NAMALWA (cell line): ENCODE measurements at places on chromosomes 4 and X.

- no peak for DNase-seq
Observed at GRCh38 chr4:5752376-5753184, 41.6 kb downstream of the EVC start.

- no peak for DNase-seq
Observed at GRCh38 chr4:154489558-154490233, 1.9 kb downstream of the DCHS2 start.

GRCh38 chrX:152575331-152575730 lies 62.4 kb upstream of the GABRQ start:
- no peak for DNase-seq

DNA sequence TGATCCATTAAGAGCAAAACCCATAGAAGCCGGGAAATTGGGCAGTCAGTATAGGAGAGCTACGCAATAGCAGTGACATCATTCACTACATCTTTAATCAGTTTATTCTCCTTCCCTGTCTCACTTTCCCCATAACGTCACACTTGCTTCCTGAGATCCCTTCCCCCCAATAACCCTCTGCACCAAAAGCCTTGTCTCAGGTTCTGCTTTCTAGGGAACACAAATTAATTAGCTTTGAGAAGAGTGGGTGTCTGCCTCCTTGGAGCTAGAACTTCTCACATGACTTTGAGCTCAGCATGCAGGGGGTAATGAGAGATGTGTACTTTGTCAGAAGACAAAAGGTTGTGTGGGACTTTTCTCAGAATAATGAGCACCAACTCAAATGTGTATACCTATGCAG lies 128.3 kb upstream of the MAOA start:
- no peak for DNase-seq

DNA sequence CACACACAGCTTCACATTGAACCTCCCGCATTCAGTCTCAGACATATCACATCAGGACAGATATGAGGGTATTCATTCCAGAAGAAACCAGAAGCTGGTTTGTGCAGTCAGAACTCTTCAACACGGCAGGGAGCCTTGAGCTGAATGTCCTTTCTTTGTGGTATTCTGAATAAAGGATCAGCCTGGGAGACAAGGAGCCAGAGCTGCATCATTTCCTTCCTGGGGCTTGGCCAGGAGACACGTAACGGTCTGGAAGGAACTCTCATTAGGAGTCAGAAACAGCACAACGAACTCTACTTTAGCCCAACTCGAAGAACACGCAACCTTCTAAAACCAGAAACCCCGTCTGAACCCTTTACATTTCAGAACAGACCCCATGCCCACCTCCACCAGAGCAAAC lies 46.4 kb downstream of the KDR start:
- no peak for DNase-seq
